H9 (cell line): ENCODE measurements at places on chromosomes 5 and 9. TPM values are rescaled to one million over a fixed set of nuclear protein-coding genes. Genes with fewer than 3 reads are reported as not detected.

Gene PCDHA13
- total RNA-seq = 1.0 and 1.1 TPM in 2 replicates

Gene C5orf52
- not detected in 2 replicates for total RNA-seq

Gene CDC20B
- total RNA-seq = 0.18 and 0.26 TPM in 2 replicates

Gene IRX1
- total RNA-seq = 3.6 and 4.1 TPM in 2 replicates

Gene ST6GALNAC4
- 15.4 and 16.5 TPM in 2 replicates for total RNA-seq

Gene MYMK
- total RNA-seq = not detected in 2 replicates

Gene PRSS3
- total RNA-seq = not detected in 2 replicates

Gene HSD17B3
- not detected in 2 replicates for total RNA-seq

Gene SH3TC2
- not detected in 2 replicates for total RNA-seq

Gene SPINK13
- total RNA-seq = not detected in 2 replicates

Gene ARAP3
- 27.3 and 27.6 TPM in 2 replicates for total RNA-seq

Gene CCDC171
- total RNA-seq = 2.4 TPM in 2 replicates

Gene DNAH5
- 0.50 and 0.55 TPM in 2 replicates for total RNA-seq
